Naive thymus-derived CD4-positive, alpha-beta T cell (primary cell): ENCODE measurements at places on chromosomes 7 and 10. TPM values are rescaled to one million over a fixed set of nuclear protein-coding genes. Genes with fewer than 3 reads are reported as not detected.

DNA sequence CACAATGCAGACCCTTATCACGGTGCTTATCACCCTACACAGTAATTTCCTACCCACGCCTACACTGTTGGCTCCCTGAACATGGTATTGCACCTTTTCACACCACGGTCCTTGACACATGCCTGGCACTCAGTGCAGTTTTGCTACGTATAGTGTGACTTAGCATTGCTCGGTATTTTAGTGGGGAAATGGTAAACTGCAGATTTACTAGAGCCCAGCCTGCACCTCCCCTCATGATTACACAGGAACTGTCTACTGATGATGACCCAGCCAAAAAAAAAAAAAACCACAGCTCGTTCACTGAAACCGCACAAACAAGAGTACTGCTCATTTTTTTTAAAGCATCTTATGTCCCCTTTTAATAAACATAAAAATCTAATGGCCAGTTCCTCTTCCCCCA lies 124.2 kb upstream of the ZNF746 start:
- no peak for DNase-seq

DNA sequence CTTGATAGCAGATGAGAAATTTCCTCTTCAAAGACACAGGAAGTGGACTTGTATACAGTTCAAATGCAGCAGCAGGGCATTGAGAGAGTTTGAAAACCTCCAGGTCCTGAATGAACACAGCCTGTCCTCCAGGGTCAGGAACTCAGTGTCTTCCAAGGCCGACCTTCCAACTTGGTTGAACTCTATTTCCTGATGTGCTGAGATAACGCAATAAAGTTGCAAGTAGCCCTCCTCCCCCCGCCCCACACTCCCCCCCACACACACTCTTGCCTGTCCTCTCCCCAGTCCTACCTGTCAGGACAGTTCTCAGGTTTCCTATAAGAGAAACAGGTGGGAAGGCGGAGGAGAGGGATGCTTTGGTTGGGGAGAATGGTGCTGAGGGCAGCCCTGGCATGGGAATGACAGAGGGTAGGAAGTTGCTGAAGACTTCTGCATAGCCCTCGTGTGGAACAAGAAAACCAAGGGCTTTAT lies 90.0 kb downstream of the CCDC71L start:
- DNase-seq, result no peak

DNA sequence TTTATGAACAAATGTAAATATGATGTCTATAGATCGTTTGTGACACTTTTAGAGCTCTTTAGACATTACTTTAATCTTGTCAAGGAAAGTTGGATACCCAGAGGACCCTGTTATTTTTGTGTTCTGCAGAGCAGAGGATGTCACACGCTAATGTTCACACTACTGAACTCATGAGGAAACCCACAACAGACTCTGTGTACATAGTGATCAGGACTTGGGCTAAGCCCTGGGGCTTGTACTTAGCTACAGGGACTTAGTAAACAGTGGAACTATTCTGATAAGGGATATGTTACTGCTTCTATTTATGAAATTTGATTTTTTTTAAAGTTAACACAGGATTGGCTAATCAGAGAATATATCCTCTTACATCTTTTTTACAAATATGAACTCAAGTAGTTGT lies 36.1 kb upstream of the ZNF518A start:
- DNase-seq, result no peak

DNA sequence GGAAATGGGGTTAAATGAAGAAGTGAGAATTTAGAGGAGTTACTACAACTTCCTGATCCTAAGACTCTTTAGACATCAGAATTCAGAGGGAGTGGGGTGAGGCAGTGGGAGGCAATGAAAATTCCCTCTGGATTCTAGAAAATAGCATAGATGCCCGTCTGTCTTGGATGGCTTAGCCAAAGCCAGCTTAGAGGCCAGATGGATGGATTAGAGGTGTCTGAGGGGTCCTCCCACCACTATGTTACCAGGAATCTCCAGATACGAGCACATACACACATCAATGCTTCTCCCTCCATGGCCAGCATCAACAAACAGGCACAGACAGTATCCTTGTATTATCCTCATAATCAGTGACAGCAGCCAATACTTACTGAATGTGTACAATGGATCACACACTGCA lies 418.1 kb downstream of the PLXNA4 start:
- DNase-seq, result no peak

DNA sequence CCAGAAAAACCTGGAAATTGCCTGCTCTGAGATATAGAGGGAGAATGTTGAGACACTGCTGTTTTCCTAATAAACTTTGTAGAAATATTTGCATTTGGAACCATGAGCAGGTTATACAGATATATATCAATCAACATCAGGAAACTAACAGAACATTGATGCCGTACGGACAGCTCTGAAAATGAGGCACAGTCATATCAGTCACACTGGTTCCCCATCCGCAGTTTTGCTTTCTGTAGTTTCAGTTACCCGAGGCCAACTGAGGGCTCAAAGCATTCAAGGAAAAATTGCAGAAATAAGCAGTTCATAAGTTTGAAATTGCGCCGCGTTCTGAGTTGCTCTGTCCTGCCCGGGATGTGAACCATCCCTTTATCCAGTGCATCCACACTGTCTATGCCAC lies 137.9 kb downstream of the KLF6 start:
- DNase-seq, result no peak

GRCh38 chr10:46028584-46029460 lies 1.6 kb downstream of the NCOA4 start:
- peak; percentile 64 for DNase-seq

DNA sequence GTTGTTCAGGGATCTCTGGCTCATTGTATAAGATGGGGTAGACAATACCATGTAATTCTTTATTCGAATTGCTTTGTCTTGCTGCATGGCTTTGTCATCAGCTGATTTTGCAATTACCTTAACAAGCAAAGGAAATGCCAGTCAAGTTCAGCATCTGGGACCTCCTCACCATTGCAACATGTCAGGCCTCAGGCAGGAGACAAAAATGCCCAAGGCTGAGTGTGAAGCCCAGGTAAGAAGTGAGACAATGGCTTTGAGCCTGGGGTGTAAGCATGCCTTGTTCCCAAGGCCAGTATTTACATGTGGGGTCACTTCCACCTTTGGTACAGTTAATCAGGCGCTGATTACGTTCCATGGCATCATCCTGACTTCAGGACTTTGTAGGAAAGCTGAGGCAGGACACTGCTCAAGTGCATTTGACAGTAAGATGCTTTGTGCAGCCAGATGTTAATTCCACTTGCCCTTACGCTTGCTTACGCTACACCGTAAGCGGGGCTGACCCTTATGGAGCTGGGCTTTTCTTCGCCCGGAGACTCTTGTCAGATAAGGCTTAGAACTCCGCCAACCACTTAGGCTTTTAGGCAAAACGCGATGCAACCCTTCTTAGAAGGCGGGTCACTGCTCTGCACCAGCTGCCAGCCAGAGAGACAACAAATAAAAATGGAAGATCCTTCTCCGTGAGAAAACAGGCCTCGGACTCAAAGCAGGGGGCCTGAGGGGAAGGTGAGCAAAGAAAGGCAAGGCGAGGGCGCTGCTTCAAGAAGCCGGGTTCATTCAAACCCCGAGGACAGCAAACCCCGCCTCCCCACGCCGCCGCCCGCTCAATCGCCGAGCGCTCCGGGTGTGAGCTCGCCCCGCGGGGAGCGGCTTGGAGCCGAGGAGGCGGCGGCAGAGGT lies 1.3 kb upstream of the SP4 start:
- no peak for DNase-seq

AFAP1L2 gene
- total RNA-seq, result 2.6 and 3.0 TPM in 2 replicates

MYOF gene
- 1.5 TPM for total RNA-seq

PTPRN2 gene
- total RNA-seq, result 0.58 TPM
